ENCODE measurements at places on chromosomes 16 and 17.

DNA sequence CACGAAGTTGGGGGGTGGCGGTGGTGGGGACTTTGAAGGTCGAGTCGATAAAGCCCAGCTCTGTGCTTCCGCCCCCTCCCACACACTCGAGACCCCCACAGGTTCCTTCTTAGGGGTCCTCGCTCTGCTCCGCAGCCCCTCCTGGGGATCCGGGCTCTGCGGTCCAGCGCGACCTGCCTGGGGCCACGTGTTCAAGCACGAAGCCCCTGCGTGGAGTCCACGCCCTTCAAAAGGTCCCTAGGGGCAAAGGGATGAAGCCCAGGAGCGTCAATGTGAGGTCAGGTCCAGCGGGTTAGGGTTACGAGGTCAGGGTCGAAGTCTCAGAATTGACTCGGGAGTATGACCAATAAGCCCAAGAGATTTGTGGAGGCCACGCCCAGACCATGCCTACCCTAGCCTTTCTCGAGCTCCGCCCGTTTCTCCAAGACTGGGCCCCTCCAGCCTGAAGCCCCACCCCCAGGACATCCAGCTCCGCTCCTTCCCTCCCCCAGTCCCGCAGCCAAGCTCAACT lies 786 bp upstream of the CACNA1G start:
- no peak for DNase-seq

GRCh38 chr17:31843070-31843745 lies 15.8 kb downstream of the COPRS start:
- no peak for DNase-seq

GRCh38 chr17:34413443-34414119 lies 50.5 kb upstream of the CCL1 start:
- DNase-seq: no peak

DNA sequence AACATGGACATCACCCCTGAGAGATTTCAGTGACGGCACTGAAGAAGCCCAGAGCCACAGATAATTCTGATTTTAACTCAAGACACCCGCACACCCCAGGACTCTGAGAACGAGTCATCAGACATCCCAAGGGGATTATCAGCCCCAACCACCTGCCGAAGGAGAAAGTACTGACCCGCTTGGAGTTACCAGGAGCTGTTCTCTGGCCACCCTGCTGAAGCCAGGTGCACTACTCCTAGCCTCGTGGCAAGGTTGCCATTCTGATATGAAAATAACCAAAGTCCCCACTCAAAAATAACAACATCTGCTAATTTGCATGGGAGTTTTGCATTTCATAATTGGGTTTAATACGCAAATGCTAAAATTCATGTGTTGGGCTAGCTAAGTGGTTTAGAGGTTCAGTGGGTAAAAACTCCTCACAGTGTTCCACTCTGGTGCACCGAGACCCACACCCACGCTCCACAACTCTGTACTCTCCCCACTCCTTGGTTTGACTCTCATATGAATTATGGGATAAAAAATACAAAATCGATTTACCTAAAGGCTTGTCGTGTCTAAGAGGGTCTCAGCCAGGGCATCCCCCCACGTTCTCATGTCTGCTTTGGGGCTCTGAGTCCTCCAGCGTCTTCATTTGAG lies 143.0 kb upstream of the NOL11 start:
- DNase-seq: no peak

DNA sequence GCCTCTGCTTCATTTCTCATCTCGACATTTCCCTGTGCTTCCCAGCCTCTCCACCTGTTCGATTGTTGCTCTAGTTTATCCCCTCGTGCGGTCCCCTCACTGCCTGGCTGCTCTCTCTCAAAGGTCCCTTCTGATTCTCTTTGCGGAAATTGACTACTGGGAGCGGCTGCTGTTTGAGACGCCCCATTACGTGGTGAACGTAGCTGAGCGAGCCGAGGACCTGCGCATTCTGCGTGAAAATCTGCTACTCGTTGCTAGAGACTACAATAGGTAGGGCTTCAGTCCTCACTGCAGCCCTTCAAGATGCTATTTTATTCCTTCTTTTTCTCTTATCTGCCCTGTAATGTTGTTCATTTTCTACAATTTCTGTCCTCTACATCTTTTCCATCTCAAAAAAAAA lies 39.4 kb downstream of the DNAH2 start:
- no peak for DNase-seq

- DNase-seq: no peak
Measured at GRCh38 chr17:80455336-80455710, 21.1 kb downstream of the NPTX1 start.

GRCh38 chr16:86593913-86594620 lies 15.7 kb downstream of the FOXL1 start:
- no peak for DNase-seq

- no peak for DNase-seq
Measured at GRCh38 chr16:55534756-55535155, 25.9 kb downstream of the LPCAT2 start.

GRCh38 chr17:63988741-63989621 lies 9.2 kb upstream of the PRR29 start:
- DNase-seq: no peak

GRCh38 chr17:28147017-28147416 lies 104.5 kb downstream of the NLK start:
- DNase-seq: no peak

DNA sequence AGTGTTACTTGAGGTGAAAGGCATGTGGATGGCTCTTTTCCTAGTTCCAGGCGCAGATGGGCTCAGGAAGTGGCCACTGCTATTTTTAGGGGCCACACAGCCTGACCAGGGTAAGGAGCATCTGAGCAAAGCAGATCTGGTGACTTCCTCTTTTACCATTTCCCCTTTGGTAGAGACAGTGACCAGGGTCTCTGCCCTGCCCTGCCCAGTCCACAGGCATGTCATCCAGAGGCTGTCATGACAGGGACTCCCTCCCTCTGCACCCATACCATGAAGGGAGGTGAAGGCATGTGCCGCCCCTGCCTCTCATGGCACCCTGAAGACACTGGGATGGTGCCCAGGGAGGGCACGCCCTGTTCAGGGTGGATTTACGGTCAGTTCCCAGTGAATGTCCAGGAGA lies 2.2 kb downstream of the PLA2G15 start:
- DNase-seq: no peak

DNA sequence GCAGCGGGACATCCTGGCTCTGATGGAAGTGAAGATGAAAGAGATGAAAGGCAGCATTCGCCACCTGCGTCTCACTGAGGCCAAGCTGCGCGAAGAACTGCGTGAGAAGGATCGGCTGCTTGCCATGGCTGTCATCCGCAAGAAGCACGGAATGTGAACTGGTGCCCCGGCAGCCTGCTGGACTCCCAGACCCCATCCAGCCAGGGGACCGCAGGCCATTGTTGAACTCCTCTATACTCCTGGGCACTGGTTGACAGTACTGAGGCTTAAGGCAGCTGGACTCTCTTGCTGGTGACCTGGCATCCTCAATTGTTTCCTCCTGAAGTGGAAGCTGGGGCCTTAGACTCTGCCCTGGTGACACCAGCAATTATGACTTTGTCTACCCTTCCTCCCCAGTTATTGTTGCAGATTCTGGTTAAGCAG lies 1.2 kb downstream of the THAP11 start:
- no peak for DNase-seq

DNA sequence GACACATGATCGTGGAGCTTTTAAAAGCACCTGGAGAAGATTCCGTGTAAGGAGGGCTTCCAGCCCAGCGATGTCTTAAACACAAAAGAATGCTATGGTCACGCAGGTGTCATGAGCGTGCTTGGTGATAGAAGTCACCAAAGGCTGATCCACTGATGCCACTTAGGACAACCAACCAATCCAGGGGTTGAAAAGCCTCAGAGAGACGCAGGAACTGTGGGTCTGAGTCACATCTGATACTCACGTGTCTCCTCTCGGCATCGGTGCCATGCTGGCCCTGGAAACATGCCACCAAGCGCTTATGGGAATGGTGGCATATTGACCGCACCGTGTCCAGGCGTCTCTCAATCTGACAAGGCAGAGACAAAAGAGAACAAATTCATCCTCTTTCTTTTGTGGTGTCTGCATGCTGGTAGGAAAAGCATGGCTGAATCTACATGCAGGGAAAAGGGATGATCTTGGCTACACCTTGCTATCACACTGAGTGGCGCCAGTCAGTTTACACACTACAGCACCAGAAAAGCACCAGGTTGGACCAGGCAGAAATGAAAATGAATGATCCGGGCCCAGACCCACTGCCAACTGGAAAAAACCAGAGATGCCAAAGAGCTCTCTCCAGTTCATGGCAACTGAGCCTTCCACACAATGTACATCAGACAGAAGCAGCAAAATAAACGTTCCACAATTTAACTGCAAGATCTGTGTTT lies 38.0 kb downstream of the ARHGAP17 start:
- peak; percentile 16 for DNase-seq

DNA sequence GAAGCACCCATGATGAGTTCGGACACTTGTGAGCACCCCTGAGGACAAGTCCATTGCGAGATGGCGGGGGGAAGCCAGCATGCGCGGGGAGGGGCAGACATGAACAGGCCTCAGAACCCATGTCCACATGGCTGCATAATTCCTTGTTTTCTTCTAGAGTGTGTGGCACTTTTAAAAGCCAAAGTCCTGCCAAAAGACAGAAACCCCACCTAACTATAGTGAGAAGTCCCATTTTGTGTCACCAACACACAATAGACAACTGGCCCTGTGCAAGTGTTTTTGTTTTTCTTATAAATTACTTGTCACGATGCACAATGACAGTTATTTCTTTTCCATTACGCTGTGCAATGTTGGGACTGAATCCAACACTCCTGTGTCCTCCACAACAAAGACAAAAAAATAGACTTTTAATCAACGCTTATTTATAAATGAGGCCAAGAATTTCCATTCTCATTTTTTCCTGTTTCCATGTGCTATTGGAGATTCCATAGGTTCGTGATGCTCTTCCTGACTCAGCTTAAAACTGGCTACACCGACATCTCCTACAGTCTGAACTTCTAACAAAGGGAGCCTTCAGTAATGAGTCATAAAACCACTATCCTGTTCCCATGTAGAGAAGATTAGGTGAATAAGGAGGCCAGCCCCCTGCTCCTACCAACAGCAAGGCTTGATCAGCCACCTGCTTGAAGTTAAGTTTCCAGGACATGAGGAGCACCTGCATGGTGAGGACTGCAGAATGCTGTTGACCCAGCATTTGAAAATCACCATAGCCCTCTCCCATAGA lies 98.9 kb downstream of the ZNF423 start:
- DNase-seq: no peak

DNA sequence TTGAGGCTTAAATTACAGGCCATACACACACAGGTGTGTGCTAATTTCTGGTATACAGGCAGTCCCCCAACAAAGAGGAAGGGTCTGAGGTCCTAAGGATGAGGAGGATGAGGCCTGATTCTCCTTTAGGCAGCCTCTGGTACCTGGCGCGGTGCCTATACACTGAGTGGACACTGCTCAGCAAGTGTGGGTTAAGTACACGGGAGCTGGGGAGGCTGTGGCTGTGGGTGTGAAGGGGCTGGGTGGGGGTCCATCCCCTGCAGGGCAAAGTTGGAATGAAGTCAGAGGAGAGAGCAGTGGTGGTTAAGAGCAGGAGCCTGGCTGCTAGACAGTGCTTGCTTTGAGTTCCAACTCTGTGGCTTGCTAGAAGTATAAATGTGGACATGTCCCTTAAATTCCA lies 10.9 kb downstream of the MRM1 start:
- DNase-seq: no peak

GRCh38 chr17:50781167-50781566 lies 13.8 kb upstream of the ANKRD40CL start:
- no peak for DNase-seq

DNA sequence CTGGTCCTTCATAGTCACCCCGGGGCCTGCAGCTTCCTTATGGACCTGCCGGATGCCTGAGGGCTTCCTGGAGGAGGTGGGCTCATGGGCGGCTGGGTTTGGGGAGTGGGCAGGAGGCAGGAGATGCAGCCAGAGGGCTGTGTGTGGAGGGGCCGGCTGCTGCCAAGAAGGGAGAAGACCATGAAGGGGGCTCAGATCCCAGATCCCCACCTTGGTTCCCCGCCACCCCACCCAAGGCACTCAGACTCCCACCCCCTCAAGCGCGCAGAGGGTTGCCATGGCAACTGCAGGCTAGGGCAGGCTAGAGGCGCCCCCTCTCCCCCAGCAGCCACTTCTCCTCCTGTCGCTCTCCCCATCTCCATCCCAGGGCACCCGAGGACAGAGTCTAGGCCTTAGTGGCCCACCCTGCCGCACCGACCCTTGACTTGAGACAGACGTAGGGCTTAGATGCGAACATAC lies 104.5 kb downstream of the CRLF3 start:
- no peak for DNase-seq

DNA sequence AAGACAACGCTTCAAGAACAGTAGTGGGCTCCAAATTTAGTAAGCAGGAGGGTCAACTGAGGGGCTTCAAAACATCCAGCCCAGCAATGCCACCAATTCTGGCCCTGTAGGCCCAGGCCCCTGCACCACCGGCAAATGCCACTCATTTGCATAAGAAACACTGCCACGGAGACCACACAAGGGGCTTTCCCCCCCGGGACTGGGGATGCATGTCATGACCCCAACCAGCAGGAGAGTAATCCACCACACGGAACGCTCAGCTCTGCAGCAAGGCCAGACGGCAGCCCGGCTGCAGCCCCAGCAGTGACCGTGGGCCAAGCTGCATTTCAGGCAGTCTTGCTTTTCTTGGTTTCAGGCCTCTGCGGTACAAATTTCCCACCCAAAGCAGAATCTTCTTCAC lies 14.1 kb downstream of the TMEM11 start:
- DNase-seq: no peak

- DNase-seq: no peak
Measured at GRCh38 chr16:9419161-9419560, 327.7 kb downstream of the HAPSTR1 start.

DNA sequence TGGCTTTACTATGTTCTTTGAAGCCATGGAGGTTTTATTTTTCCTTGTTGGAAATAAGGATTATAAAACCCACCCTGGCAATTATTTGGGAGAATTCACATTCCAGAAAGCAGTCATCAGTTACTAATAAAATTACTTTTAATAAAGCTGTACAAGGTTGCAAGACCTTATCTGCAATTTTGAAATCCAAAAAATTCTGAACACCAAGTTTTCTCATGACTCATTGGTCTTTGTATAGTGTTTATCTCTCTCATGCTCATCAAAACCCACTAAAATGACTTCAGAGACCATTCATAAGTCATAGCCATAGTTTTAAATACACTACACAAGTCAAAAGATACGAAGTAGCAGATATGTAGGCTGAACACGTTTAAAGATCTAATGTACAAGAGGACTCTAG lies 6.0 kb upstream of the KRT38 start:
- no peak for DNase-seq

- DNase-seq: no peak
Measured at GRCh38 chr17:60602385-60602742, 2.4 kb downstream of the PPM1D start.

- no peak for DNase-seq
Measured at GRCh38 chr17:40478486-40478885, 22.9 kb downstream of the TNS4 start.

GRCh38 chr17:80650751-80651518 lies 106.3 kb downstream of the RPTOR start:
- DNase-seq: no peak

GRCh38 chr17:55632236-55632635 lies 90.4 kb downstream of the TMEM100 start:
- DNase-seq: no peak

DNA sequence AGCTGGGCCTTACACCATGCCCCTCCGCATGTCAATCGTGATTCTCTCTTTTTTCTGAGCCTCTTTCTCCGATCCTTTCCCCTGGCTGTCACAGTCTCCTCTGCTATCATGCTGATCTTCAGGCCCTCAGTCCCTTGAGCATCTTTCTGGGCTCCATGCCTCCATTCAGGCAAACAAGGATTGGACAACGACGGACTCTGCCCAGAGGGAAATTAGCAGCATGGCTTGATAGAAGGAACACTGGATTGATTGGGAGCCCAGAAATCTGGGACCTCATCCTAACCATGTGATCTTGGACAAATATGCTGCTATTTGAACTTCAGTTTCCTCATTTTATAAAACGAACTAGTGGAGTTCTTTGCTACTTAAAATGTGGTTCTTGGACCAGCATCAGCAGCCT lies 19.6 kb upstream of the PHF12 start:
- no peak for DNase-seq

All from cerebellar nuclear complex (tissue), 1 donor.